ENCODE measurements at places on chromosomes 2 and 18.

GRCh38 chr2:190809876-190810525 lies 70.6 kb upstream of the GLS start:
- no peak for DNase-seq

GRCh38 chr18:47781561-47781960 lies 148.9 kb downstream of the SMAD2 start:
- no peak for DNase-seq

GRCh38 chr2:102062802-102063201 lies 71.0 kb downstream of the IL1R2 start:
- no peak for DNase-seq

DNA sequence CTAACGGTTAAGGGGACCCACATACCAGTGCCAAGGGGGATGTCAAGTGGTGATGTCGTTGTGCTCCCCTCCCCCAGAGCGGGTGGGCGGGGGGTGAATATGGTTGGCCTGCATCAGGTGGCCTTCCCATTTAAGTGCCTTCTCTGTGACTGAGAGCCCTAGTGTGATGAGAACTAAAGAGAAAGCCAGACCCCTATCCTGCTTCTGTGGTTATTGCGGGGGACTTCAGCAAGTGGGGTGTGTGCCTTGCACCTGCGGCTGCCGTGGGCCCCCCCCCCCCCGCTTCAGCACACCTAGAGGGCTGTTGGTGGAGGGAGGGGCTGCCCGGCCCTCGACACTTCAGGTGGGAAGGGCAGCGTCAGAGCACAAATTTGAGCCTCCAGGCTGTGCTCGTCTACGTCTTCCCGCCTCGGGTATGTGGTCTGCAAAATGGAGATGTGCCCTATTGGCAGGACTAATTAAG lies 6.1 kb downstream of the CTDSP1 start:
- no peak for DNase-seq

GRCh38 chr2:34012715-34013302 lies 413.7 kb upstream of the FAM98A start:
- peak; percentile 59 for DNase-seq

DNA sequence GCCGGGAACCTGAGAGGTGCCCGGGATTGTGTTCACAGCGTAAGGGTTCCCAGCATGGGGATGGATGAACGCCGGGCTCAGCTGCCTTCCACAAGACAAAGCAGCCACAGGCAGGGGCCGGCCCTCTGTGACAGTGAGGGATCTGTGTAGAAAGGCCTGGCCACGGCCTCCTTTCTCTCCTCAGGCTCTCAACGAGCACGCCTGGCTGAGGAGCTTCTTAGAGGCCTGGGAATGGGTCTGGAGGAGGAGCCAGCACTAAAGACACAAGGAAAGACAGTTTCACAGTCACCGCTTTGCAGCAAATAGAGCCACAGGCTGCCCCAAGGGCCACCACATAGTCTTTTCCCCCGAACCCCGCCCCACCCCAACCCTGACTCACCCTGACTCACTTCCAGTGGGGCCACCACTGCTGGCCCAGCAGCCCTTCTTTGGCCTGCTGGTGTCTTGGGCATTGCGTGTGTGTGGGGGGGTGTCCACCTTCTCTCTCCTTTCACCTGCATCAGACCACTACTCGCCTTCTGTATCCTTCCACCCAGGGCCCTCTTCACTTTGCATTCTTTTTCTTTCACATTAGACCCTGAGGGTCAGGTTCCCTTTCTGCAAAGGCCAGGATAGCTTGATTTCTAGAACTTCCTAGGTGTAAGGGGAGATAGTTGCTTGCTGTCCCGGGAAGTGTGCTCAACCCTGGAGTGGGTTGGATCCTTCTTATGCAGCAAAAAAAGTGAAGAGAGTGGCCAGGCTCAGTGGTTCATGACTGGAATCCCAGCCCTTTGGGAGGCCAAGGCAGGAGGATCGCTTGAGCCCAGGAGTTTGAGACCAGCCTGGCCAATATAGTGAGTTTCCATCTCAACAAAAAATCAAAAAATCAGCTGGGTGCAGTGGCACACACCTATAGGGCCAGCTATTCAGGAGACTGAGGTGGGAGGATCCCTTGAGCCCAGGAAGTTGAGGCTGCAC lies 19.3 kb upstream of the HPCAL1 start:
- DNase-seq, result peak; percentile 95

GRCh38 chr2:159129269-159129668 lies 157.2 kb downstream of the WDSUB1 start:
- no peak for DNase-seq

GRCh38 chr2:98805412-98806171 lies 74.7 kb upstream of the MGAT4A start:
- DNase-seq, result no peak

DNA sequence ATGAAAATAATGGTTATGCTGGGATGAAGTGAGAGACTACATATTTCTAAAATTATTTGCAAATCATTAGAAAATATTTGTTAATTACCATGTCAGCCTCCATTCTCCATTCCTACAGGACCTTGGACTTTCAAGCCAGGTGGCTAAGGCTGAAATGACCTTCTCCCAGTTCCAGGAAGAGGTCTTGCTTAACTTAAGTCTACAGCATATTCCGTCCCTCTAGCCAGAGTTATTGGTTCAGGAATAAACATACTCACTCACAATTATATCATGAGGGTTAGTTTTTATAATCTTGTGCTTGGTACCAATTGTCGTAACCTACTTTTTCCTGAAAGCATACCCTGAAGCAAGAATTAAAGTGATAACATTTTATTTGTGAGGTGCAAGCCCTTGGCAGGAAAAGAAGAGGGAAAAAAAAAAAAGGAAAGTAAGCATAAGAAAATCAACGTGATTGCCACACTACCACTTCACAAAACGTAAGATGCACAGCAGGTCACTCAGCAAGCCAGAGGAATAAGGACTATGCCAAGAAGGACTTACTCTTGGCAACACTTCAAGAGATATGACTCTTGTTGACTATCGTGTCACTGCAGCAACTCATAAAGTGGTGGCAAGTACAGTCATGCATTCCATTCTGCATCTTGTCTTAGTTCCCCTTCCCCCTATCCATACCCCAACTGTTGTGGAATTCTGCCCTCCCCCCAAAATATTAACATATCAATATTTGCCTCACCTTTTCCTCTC lies 479.1 kb downstream of the MBD2 start:
- no peak for DNase-seq

DNA sequence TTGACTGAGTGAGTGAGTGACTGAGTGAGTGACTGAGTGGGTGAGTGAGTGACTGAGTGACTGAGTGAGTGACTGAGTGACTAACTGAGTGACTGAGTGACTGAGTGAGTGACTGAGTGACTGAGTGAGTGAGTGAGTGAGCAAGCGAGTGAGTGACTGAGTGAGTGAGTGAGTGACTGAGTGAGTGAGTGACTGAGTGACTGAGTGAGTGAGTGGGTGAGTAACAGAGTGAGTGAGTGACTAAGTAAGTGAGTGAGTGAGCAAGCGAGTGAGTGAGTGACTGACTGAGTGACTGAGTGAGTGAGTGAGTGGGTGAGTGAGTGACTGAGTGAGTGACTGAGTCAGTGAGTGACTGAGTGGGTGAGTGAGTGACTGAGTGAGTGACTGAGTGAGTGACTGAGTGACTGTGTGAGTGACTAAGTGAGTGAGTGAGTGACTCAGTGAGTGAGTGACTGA lies 11.9 kb downstream of the MAL start:
- no peak for DNase-seq

- no peak for DNase-seq
These were observed 29.4 kb upstream of the WDR75 start for GRCh38 chr2:189411860-189412259.

GRCh38 chr2:179070895-179071294 lies 21.0 kb upstream of the CCDC141 start:
- no peak for DNase-seq

DNA sequence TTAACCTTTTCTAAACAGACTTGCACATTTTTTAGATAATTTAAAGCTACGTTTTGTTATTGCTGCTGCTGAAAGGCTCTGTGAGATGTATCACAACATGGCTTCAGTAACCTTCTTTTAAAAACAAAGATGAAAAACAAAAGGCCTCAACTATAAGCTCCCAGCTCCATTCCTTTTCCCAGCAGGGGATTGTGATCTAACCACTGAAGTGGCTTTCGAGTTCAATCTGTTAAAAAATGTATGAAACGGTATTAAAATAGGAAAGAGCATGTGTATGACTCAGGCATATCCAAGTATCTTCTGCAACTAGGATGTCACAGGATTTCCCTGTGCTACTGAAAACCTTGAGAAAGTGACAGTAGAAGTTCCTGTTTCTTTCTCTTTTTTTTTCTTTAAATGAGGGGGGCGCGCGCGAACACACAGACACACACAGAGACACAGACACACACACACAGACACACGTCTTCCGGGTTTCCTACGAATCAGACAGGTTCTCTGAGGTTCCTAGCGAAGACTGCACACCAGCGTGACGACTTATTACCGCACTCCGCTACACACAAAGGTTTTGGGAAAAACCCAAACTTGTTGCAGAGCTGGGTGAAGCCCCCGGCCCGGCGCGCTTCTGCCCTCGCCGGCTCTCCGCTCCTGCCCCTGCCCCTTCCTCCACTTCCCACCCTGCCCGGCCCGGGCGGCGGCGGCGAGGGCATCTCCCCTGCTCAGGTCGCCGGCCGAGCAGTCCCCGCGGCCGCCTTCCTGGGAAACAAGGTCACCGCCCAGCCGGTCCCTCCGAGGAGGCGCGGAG lies 86.8 kb downstream of the RBMS1 start:
- DNase-seq, result peak; percentile 63

- no peak for DNase-seq
These were observed 390.9 kb upstream of the VWC2L start for GRCh38 chr2:214019973-214020345.

GRCh38 chr2:16175247-16175825 lies 235.0 kb downstream of the MYCN start:
- no peak for DNase-seq

DNA sequence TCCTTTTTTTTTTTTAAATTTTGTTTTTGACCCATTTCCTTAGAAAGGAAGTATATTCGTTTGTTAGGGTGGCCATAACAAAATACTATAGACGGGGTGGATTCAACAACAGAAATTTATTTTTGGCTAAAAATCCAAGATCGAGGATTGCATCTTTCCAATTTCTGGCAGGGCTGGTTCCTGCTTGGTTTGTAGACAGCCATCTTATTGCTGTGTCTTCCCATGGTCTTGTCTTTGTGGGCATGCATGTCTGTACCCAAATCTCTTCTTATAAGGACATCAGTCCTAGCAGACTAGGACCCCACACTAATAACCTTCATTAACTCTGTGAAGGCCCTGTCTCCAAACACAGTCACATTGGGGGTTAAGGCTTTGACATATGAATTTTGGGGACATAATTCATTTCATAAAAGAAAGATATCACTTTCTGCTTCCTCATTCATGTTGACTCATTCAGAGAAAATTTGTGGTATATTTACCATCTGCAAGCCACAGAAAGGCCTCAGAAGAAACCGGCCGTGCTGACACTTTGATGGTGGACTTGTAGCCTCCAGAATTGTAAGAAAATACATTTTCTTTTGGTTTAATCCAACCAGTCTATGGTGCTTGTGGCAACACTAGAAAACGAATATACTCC lies 262.1 kb downstream of the LPIN1 start:
- peak; percentile 74 for DNase-seq

DNA sequence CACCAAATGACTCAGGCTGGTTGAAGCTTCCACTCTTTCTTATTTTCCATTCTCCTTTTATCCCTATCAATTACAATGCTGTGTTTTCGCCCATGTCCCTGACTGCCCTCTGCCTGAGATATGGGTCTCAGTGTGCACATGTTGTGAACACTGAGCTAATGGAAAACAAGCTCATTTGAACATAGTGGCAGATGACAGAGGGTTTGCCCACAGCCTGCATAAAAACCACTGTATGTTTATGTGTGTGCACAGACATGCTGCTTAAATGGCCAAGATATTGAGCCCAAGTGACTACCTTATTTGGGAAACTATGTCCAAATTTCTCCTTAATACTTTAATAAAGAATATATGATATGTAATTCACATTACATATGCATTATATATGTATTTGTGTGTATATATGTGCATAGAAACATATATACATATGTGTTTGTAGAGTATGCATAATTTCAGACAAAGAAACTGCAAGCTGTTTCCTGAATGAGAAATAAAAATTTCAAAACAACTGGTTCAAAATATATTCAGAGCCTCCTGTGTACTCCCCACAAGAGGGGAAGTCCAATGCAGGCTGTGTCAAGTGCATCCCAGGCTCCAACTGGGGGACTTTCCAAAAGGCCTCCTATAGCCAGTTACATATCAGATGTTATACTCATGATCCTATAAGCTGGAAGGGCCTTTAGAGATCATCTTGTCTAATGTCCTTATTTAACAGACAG lies 92.7 kb upstream of the CD302 start:
- DNase-seq, result no peak

DNA sequence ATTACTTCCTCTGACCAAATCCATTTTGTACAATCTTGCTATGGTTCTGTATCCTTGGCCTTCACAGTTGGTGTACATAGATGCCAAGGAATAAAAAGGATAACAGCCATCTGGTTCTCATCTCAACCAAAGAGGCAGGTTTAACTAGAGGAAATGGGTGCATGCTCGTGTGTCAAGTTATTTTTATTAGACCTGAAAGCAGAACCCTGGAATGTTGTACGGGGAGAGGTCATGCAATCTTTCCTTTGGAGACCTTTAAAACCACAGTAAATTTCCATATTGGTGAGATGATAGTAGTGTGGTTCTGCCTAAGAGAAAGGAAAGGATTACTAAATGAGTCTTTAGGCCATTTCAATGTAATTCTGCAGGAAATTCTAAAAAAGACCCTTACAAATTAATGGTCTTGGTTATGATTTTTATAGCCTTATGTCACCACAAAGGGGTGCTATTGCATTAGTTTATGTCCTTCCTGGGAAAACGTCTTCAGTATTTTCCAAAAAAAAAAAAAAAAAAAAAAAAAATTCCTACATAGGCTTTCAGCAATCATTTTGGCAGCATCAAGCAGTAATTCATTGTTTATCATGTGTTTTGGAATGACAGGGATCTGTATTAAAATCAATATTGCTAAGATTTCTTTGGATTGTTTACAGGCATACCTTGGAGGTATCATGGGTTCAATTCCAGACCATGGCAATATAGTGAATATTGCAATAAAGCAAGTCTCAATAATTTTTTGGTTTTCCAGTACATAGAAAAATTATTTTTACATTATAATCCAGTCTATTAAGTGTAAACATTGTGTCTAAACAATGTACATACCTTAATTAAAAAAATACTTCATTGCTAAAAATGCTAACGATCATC lies 270.8 kb downstream of the NYAP2 start:
- DNase-seq, result peak; percentile 26

Measured in SW480 (cell line).